Cardiac muscle cell (in vitro differentiated cells and primary cell): ENCODE measurements at places on chromosomes 6 and 20. TPM values are rescaled to one million over a fixed set of nuclear protein-coding genes. Genes with fewer than 3 reads are reported as not detected.

Gene MUCL3
- total RNA-seq = not detected in 2 replicates

DNA sequence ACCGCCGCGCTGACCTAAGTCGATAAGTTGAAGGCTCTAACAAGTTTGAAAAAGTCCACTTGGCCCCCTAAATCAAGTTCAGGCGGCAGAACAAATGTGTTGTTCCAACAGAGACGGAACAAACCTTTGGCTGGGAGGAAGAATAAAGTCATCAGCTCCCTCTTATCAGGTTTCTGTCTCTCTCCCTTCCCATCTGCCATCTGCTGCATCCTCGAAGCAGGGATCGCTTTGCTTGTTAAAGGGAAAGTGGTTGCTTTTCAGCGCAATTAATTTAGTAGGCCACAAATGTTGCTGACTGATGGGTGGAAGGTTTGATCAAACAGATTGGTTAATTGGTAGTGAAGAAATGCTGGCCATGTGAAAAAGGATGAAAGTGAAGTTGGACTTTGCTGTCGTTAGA lies 64.3 kb downstream of the CDH4 start:
- DNase-seq = no peak
- no peaks in the 10 kb centered on the region for H3K27me3 ChIP-seq
- H3K36me3 ChIP-seq = no peaks in the 10 kb centered on the region
- no peak overlapping the region for H3K4me3 ChIP-seq

Gene HTR1E
- 0.39 TPM in 1 of 2 replicates, not detected in the other for total RNA-seq

Gene POU3F2
- total RNA-seq = 0.48 and 1.3 TPM in 2 replicates

DNA sequence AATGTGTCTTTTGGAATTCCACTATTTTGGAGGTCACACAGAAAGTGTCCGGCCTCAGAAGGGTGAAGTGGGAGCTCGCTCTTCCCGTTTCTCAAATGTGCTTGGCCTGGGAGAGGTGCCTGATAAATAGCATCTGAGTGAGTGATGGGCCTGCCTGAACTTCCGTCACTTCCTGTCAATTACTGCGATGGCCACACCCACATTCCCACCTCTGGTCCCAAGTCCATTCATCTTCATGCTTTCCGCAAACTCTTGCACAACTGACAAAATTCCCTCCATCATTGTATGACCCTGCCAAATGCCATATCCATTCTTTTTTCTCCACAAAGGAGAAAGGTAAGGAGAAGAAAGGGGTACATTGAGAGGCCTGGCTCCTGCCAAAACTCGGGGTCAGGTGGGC lies 169.0 kb downstream of the QKI start:
- H3K4me3 ChIP-seq = no peak overlapping the region
- H3K27me3 ChIP-seq = no peaks in the 10 kb centered on the region
- no peaks in the 10 kb centered on the region for H3K36me3 ChIP-seq

- H3K36me3 ChIP-seq = no peaks in the 10 kb centered on the region
- DNase-seq = no peak
- no peaks in the 10 kb centered on the region for H3K27me3 ChIP-seq
- H3K4me3 ChIP-seq = no peak overlapping the region
These were observed 48.1 kb downstream of the PRL start for GRCh38 chr6:22248513-22249308.

DNA sequence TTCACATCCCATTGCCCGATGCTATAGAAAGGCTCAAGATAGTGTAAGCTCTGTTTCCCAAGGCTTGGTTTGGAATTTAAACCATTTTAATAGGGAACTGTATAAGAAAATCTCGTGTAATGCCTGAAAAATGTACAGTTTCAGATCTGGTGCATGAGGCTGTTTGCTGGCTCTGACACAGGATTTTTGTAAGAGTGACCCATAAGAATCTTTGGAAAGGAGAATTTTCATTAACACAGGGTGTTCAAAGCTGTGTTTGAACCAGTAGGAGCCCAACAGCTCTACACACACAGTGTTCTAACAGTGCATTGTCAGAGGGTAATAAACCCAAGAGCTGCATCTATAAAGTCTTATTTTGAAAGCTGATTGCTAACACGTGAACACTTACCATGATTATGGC lies 293.5 kb downstream of the PRL start:
- H3K4me3 ChIP-seq = no peak overlapping the region
- no peak overlapping the region for H3K27ac ChIP-seq
- no peak for DNase-seq
- H3K36me3 ChIP-seq = no peaks in the 10 kb centered on the region
- H3K4me1 ChIP-seq = peaks cover 13% of the 10 kb centered on the region
- no peaks in the 10 kb centered on the region for H3K27me3 ChIP-seq

DNA sequence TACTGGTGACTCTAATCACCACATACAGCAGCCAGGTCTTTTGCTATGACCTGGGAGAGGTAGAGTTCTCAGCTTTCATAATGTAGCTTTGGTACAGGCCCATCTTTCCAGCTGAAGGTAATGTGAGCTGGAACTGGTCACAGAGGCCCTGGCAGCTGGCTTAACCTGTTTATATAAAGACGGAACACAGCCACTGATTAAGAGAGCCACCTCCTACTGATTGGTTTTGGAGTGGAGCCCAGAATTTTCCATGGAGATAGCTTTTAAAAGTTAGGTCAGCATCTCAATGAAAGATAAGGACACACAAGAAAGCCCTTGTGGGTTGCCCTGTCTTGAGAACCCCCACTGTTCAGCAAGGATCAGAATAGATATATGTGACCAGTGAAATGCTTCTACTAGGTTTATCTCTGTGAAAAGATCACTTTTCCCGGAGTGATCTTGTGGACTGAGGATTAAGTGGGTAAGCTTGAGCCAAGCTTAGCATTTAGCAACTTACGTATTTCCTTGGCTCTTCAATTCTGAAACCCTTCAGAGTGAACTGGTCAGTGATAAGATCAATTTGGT lies 213.7 kb upstream of the CITED2 start:
- peaks cover 53% of the 10 kb centered on the region for H3K4me1 ChIP-seq
- no peak overlapping the region for H3K4me3 ChIP-seq
- H3K27me3 ChIP-seq = no peaks in the 10 kb centered on the region
- H3K27ac ChIP-seq = peak overlapping the region; percentile 82
- peak; percentile 65 for DNase-seq

DNA sequence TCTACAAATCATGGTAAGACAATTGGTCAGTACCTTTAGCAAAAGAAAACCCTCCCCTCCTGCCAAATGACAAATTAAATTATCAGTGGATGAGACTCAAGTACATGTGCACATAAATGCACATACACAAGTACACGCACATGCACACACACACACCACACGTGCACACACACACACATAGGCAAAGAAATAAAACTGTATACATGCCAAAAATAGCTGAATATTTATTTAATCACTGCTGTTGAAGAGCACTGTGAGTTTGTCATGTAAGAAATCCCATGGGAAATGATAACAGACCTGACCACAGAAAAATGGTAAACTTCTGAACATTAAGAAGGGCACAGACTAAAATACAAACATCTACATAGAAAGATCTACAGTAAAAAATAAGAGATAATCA lies 46.6 kb upstream of the TNFAIP3 start:
- H3K27me3 ChIP-seq = no peaks in the 10 kb centered on the region
- no peak overlapping the region for H3K4me3 ChIP-seq
- H3K4me1 ChIP-seq = peaks cover 25% of the 10 kb centered on the region
- peak; percentile 60 for DNase-seq

DNA sequence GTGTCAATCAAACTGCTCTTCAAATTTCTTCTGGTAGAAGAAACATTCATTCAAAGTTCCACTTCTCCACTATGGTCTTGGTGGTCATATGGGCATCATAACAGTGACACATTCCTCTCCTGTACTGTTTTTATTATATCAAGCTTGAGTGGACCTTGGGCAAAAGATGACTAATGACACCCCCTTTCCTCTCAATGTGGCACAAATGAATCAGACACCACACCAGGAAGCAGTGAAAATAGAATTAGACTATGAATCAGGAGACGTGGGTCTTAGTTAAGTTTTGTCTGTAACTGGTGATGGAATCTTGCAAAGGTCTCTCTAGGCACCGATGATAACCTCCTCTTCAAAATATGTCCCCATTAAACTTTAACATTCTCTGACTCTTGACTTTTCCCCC lies 9.0 kb upstream of the NRSN1 start:
- DNase-seq = no peak
- H3K4me3 ChIP-seq = no peak overlapping the region
- H3K4me1 ChIP-seq = no peaks in the 10 kb centered on the region
- no peaks in the 10 kb centered on the region for H3K36me3 ChIP-seq

DNA sequence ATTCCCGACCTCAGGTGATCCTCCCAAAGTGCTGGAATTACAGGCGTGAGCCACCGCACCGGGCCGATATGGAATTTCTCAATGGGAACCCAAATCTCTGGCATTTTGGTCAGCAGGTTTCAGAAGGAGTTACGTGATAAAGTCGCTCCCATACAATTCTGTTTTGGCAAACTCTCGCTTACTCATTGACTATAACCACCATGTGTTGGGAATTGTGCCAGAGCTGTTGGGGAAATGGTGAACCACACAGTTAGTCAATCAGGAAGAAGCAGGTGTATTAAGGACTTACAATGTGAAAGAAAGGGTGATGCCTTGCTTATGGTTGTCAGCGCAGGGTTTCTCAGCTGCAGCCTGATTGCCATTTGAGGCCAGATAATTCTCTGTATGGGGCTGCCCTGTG lies 410.5 kb downstream of the QKI start:
- H3K4me1 ChIP-seq = no peaks in the 10 kb centered on the region
- H3K36me3 ChIP-seq = no peaks in the 10 kb centered on the region
- H3K27me3 ChIP-seq = no peaks in the 10 kb centered on the region
- DNase-seq = no peak

GRCh38 chr6:89927791-89928550 lies 33.7 kb downstream of the GJA10 start:
- H3K27me3 ChIP-seq = no peaks in the 10 kb centered on the region
- no peaks in the 10 kb centered on the region for H3K4me1 ChIP-seq
- no peaks in the 10 kb centered on the region for H3K36me3 ChIP-seq
- H3K4me3 ChIP-seq = no peak overlapping the region
- DNase-seq = no peak

- H3K27ac ChIP-seq = no peak overlapping the region
- no peaks in the 10 kb centered on the region for H3K4me1 ChIP-seq
- no peak overlapping the region for H3K4me3 ChIP-seq
- no peaks in the 10 kb centered on the region for H3K27me3 ChIP-seq
- DNase-seq = no peak
These were observed 181.2 kb upstream of the POU3F2 start for GRCh38 chr6:98653179-98653578.

Gene SLC35D3
- 0.74 and 2.4 TPM in 2 replicates for total RNA-seq

Gene PTPRK
- 45.9 and 73.1 TPM in 2 replicates for total RNA-seq

DNA sequence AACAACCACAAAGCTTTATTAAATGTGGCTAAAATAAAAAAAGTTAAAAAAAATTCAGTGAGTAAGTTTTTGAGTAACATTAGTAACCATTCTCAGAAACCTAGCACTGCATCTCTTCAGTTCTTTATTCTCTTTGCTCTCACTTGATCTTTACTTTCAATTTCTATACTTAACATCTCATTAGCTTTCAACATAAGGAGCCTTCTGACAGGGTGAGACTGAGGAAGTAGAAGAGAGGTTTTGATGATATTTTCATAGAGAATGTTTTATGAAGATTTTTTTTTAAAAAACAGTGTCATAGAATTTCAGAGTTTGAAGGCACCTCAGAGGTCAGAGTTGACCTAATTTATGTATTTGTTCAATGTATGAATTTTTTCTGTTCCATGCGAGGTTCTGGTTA lies 60.8 kb downstream of the FAM83B start:
- H3K4me3 ChIP-seq = no peak overlapping the region
- DNase-seq = no peak
- no peaks in the 10 kb centered on the region for H3K4me1 ChIP-seq
- H3K27me3 ChIP-seq = no peaks in the 10 kb centered on the region

GRCh38 chr6:159788753-159789376 lies 537 bp downstream of the TCP1 start:
- peak overlapping the region; percentile 99 for H3K4me3 ChIP-seq
- peaks cover 17% of the 10 kb centered on the region for H3K4me1 ChIP-seq
- peak overlapping the region; percentile 87 for H3K27ac ChIP-seq
- peaks cover 43% of the 10 kb centered on the region for H3K36me3 ChIP-seq
- DNase-seq = peak; percentile 79

Gene SLC24A3
- total RNA-seq = 1.7 and 1.8 TPM in 2 replicates

Gene ZNF451
- total RNA-seq = 28.0 and 61.0 TPM in 2 replicates

GRCh38 chr6:3753228-3753835 lies 1.8 kb upstream of the PXDC1 start:
- H3K4me1 ChIP-seq = peaks cover 4% of the 10 kb centered on the region
- H3K27ac ChIP-seq = no peak overlapping the region
- H3K4me3 ChIP-seq = no peak overlapping the region
- no peaks in the 10 kb centered on the region for H3K36me3 ChIP-seq
- DNase-seq = no peak
- peaks cover 9% of the 10 kb centered on the region for H3K27me3 ChIP-seq

- peak; percentile 24 for DNase-seq
- no peak overlapping the region for H3K27ac ChIP-seq
- H3K36me3 ChIP-seq = no peaks in the 10 kb centered on the region
- H3K4me3 ChIP-seq = no peak overlapping the region
These were observed 12.6 kb downstream of the ANKEF1 start for GRCh38 chr20:10047427-10047826.
